Kidney tubule cell (primary cell): ENCODE measurements at places on chromosomes 5 and 9.

DNA sequence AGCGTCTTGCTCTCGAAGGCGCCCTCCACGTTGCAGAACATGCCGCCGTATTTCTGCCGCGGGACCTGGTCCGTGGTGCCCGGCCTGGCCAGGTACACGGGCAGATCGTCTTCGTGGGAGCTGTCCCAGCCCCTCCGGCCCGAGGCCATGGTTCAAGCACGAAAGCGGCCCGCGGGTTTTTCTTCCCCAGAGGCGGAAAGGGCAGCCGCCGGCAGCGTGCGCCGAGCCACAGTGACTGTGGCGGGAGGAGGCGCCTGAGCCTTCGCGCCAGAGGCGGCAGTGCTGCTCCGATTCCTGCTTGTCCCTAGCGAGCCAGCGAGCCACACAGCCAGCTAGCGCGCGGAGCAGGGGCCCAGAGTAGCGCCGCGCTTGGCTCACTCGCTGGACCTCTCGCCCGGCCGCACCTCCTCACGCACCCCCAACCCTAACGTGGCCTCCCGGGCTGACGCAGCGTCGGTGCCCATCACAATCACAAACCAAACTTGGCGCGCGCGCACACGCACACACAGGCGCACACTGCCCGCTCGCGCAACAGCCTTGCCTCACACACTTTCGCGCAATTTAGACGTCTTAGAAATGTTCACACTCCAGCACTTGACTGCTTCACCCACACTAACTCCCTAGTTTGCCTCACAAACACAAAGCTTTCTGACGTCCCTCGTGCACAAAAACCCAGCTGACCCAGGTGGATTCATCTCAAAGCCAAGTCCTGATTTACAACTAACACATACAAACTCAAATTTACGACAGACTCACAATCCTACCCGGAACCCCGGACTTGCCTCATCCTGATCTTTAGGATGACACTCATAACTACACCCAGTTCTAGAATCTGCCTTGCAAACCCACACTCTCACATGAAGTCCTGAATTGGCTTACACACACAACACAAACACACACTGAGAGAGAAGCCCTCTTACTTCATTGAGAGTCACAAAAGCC lies at the start of gene DPYSL3:
Gene DPYSL3, minus strand, starts transcription at position 359 of the 942 bp plus-strand sequence. Its CDS starts 210 bp downstream, at position 149.
- DNase-seq, result peak; percentile 74

- DNase-seq, result no peak
Observed at GRCh38 chr9:86838519-86839497, 108.5 kb downstream of the GAS1 start.

- no peak for DNase-seq
Observed at GRCh38 chr5:79111960-79112702, 522 bp downstream of the BHMT start.

- no peak for DNase-seq
Observed at GRCh38 chr9:100554935-100555401, 22.9 kb upstream of the CAVIN4 start.

DNA sequence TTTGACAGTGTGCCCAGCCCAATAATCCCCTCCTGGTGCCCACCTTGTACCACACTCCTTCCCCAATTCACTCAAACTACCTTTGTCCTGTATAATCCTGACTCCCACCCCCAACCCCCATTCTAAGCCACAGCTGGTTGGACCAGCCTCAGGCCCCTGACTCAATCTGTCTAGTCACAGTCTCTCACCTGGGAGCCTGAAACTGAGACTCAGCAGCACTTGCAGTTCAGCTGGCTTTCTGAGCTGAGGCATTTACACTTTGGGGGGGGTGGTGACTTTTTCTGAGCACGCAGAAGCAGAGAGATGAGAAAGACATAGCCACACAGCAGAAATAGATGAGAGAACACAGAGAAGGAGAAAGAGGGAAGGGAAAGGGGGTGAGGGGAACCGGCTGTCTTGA lies 247.3 kb downstream of the MAN2A1 start:
- no peak for DNase-seq

- DNase-seq, result no peak
Observed at GRCh38 chr9:87857948-87858335, 24.7 kb upstream of the SPATA31E1 start.

DNA sequence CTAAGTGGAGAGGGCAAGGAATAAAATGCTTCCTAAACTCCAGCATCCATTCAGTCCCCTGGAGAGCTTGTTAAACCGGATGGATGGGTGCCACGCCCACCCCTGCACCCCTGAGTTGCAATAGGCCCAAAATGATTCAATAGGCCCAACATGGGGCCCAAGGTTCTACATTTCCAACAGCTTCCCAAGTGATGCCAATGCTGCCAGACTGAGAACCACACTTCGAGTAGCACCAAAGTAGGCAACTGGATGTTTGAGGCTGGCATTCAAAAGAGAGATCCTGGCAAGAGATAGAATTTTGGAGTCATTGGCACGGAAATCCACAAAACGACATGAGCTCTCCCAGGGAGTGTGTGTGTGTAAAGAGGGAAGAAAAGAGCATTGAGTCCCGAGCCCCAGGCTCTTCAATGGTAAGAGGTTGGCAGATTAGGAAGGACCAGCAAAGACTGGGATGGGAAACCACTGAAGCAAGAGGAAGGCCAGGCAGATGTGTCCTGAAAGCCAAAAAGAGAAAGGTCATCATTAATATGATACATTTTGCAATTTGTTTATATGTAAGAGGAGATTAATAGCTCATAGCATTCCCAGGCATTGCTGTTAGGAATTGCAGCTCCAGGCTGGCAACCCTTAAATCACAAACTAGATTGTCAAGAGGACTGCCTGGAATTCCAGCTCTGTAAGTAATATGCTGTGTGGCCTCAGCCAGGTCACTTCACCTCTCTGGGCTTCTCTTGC lies 130.6 kb downstream of the KCNIP1 start:
- DNase-seq, result no peak

GRCh38 chr5:108340131-108340530 lies 41.8 kb downstream of the FBXL17 start:
- no peak for DNase-seq

- DNase-seq, result no peak
Observed at GRCh38 chr9:97300586-97300985, 6.9 kb upstream of the CCDC180 start.

- DNase-seq, result peak; percentile 70
Observed at GRCh38 chr9:121860744-121861143, 209.3 kb downstream of the DAB2IP start.

DNA sequence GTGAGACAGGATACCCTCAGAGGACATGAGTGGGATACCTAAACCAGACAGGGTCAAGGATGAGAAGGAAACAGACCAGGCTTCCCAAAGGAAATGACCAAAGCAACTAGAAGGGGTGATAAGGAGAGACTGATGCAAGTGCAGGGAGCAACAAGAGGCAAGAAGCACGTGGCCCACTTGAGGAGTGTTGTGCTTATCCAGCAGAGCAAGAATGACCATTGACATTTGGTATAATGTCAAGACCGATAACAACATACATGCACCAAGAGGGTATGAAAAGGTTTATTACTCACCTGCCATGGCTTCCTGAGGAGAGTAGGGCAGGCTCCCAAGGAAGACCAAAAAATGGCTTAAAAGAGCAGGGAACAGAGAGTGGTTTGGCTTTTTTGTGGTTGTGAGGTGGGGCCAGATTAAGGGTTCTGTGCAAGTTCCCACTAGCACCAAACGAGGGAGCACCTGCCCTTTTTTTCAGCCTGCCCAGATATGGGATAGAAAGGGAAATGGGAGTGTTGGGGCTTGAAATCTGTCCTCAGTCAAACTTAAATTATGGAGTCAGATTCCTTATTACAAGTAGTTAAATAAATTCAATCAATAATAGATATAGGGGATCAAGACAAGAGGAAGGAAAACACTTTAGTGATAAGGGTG lies 513.6 kb downstream of the RASEF start:
- DNase-seq, result no peak

DNA sequence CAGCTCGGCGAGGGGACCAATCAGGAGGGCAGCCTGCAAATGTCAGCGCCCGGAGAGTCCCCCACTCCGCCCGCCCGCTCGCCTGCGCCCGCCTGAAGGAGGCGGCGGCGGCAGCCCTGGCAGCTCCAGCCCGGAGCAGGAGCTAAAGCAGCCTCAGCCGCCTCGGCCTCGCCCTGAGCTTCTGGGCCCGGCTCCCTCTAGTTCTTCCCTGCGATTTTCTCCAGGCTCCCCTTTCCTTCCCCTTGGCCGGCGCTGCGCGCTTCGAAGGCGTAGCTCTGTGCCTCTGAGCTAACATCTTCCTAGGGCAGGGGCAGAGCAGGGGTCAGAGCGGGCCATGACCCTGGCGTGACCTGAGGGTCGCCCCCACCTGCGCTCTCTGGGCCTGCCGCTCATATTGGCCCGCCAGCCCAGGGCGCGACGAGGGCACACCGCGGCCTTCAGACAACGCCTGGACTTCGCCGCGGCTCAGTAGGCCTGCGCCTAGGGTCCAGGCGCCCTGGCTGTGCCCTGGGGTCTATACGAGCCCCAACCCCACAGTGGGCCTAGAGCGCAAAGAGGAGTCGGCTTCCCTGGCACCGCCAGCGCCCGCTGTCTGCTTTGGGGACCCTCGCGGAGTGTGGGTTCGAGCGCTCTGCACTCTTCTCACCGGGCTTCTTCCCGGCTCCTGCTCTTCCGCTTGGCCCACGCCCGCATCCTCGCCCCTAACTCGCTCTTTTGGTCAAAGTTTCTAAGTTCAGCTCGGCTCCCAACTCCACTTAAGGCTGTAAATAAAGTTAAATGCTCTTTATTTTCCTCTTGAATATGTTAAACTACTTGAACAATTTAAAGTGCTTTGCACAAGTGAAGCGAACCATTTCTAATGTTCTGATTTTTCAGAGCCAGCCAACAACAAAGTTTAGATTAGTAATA lies 504 bp upstream of the OTP start:
- DNase-seq, result no peak

GRCh38 chr5:133917785-133918184 lies 50.6 kb downstream of the C5orf15 start:
- no peak for DNase-seq

DNA sequence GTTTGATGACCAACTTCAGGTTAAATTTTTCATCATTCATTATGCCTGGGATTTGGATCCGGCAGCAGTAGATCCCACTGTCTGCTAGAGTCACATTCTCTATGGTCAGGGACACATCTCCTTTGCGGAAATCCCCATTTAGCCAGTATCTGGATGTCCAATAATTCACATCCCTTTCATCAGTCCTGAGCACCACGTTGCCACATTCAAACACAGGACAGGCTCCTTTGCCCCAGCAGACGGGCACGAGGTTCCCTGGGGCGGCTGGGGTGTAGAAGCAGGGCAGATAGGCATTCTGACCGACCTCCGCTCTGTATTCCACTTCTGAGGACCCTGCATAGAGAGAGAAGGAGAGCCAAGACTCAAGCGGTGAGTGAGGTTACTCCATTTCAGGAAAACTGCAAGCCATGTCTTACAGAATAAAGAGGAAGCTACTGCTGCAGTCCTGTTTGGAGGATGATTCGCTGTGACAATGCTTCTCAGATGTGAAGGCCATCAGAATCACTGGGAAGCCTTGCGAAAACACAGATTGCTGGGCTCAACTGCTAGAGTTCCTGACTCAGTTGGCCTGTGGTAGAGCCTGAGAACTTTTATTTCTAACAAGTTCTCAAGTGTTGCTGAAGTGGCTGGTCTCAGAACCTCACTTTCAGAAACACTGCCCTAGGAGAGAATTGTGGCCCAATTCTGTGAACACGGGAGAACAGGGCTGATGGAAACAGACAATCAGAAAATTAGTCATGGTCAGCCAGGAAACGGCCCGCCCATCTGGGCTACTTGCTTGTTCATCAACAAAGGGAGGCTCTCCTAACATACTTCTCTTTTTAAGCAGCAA lies 2.0 kb downstream of the HAVCR2 start:
- peak; percentile 64 for DNase-seq

DNA sequence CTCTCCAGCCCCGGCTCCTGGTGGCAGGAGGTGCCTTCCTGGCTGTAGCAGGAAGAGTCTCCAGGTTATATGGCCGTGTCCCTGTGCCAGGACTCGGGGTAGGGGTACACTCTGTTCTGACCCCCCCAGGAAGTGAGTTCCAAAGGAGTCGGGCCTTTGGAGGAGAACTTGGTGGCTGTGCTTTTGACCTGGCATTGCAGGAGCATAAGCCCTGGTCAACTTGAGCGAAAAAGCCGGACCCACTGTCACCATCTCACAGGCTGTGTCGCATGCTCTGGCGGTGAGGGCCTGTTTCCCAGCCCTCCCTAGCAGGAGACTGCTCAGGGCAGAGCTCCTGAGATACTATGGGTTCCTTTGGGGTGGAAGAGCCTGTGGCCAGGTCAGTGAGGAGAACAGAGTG lies 36.0 kb downstream of the GADD45G start:
- no peak for DNase-seq

- no peak for DNase-seq
Observed at GRCh38 chr5:78912085-78912771, 72.9 kb downstream of the ARSB start.

DNA sequence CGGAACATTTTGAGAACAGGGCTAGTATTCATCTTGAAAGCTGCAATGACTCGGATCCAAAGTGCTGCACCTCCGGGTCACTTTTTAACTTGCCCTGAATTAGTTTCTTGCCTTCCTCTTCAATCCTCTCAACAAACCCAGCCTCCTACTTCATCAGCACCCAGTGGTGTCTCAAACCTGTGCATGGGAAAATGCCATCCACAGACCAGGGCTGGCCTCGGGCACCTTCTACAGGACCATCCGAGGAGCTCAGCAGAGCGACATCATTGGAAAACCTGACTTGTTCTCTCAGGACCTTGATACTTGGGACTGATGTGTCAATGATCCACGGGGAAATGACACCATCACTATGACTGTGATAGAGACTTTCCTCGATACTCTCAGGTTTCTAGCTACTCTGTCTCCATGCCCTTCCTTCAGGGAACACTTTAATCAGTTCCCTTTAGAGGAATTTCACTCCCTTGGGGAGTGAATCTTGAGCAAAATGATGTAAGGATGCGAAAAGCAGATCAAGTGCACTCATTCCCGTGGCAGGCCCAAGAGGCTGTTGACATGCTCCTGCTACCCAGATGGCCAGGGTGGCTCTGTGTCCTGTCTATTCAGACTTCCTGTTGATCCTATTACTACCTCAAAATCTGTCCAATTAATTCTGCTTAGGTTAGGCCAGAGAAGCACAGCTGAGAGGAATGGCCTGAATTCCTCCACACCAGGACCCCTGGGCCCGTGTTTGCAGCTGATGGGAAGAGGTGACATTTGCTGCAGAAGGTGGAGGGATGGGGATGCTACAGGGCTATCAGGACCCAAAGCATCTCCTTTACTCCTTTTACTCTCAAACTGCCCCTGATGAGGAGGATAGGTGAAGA lies 96.5 kb upstream of the SLC25A48 start:
- no peak for DNase-seq

- DNase-seq, result no peak
Observed at GRCh38 chr9:23743036-23743435, 83.0 kb downstream of the ELAVL2 start.

DNA sequence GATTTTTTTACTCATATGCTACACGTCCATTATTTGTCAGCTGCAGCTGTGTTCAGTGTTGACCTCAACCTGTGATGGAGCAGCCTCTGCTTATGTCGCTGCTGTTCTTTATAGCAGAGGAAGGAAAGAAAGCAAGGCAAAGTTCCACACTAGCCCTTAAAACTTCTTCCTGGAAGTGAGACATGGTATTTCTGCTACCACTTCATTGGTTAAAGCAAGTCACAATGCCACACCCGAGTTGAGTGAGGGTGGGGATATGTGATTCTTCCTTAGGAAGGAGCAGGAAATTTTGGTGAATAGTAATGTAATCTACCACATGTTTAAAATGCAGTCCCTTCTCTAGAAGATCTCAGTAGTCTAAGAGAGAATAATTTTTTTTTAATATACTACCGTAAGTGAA lies 224.8 kb upstream of the DMRT1 start:
- no peak for DNase-seq
